Stimulated activated CD8-positive, alpha-beta memory T cell treated with anti-CD3 and anti-CD28 coated beads, Interleukin-4, amount 100 ng/mL, for 1 hour (primary cell): ENCODE measurements at places on chromosomes 4 and X.

GRCh38 chr4:128979934-128980333 is 113.4 kb downstream of the SCLT1 start:
- no peak for DNase-seq

DNA sequence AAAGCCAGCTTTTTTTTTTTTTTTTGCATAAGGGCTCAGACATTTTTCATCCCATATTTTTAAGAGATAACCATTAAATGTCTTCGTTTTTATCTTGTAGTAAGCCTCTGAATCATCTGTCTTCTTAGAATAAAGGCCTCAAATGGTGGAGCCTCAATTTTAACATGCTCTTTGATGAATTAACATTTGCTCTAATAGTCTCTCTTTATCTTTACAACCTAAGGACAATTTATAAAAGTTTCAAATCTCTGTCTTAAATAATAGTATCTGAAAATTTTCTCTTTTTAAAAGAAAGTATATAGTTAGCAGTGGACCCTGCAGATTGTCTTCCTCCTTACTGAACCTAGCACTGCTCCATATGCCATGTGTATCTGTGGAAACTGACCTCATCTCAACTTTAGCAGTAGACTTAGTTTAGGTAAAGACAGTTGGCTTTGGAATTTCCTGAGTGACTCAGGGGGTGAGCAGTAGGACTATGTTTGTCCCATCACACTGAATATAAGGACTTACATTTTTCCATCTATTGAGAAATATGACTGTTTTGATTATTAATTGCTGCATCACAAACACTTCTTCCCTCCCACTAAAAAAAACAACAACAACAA is 1658.0 kb downstream of the STIM2 start:
- DNase-seq: no peak

GRCh38 chr4:93743022-93743421 is 85.5 kb upstream of the ATOH1 start:
- DNase-seq: no peak

- DNase-seq: no peak
Measured at GRCh38 chrX:9664224-9664623, 101.4 kb downstream of the GPR143 start.

DNA sequence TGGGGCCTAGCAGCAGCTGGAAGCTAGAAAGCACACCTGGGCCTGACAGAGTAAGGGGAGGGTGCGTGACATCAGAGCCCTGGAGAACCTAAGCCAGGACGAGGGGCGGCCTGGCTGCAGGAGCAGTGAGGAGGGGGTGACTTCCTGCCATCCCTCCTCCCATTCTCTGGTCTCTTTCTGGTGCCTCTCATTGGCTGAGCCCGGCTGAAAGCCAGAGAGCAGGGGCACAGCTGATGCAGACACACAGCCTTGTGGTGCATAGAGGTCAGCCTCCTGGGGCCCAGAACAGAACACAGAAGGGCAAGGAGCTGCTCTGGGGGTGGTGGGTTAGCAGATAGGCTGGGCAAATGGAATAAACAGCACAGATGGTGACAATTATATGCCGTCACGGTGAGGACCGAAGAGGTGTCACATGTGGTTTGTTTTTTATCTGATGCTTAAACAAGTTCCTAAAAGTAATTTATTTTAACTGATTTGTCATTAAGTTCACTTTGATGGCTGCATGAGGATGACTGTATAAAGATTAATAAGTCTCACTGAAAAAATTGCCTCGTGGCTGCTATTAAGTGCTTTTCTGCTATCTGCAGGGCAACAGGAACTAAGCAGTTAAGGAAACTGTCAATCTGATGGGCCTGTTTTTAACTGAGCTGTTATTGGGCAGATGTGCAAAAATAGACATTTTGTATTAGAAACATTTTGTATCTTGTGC is 102.0 kb downstream of the FNIP2 start:
- no peak for DNase-seq

DNA sequence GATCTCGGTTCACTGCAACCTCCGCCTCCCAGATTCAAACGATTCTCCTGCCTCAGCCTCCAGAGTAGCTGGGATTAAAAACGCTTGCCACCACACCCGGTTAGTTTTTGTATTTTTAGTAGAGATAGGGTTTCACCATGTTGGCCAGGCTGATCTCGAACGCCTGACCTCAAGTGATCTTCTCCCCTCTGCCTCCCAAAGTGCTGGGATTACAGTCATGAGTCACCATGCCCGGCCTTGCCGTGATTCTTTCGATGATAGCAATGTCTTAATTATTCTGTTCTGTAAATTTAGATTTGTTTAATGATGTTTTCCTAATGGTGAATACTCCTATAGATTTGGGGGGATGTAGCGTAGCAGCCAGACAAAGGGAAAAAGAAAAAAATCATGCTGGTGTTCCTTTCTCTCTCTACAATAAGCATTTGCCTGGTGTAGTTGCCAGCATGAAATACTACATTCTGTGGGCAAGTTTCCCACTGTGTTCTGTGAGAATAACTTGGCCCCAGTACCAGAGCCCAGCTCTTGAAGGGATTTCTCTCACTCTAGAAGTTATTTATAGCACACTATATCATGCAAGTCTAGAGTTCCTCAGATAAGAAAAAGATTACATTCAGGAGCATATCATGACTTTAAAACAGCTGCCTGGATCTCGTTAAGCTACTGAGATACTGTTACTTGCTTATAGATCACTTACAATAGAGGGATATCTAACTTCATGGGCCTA is 15.4 kb downstream of the NIPAL1 start:
- DNase-seq: no peak

DNA sequence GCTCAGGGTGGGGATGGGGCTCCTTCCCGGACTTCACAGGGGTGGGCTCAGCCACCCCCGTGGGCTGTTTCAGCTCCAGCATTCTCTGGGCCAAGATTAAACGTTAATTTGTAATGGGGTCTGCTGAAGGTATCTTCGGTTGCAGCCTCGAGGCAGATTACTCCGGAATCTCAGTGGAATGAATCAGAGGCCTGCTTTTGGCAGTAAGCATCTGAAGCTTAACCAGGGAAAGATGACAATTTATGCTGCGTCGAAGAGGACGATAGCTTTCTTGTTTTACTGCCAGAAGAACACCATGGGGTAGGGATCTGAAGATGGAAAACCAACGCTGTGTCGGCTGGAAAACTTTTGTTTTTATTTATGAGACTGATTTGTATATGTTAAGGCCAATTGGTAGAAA is 129.2 kb upstream of the MSX1 start:
- no peak for DNase-seq

DNA sequence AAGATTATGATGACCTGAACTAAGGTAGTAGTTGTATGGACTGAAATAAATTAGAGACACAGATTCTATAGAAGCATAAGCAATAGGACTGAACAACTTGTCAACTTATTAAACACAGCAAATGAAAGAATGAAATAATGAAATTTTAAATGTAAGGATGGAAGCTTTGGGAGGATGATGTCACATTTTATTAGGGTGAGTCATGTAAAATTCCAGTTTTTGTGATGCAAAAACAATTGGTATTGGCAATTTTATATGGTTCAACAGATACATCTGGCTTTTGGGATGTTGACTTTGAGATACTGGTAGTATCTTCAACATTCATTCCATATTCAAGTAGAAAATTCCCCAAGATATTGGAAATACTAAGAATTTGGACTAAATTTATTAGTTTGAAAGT is 72.7 kb upstream of the IL15 start:
- DNase-seq: no peak

DNA sequence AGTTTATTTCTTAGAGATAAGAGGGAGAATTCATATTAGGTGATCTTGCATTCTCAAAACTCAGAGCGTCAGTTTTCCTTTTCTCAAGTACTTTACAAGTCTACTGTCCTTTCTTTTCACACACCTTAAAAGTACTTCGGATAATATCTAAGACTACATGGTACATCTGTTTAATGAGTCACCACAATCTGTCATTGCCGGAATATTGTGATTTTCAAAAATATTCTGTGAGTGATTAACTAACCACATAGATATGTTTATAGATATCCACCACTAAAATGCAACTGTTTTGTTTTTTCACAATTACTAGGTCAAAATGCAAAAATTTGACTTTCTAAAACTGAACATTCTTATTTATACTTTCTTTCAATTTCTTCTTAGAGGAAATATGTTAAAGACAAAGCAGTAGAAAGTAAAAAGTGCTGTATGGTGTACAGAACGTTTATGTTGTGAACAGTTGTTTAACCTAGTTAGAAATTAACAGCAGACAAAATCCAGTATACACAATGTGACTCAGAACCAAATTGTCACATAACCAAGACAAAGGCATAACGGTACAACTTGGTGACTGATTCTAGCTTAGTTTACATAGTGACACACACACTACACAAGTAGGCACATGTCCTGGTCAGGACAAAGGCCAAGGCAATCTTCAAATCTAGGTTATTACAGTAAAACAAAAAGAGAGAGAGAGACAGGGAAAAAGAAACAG is 482.9 kb downstream of the NAF1 start:
- no peak for DNase-seq

- no peak for DNase-seq
Measured at GRCh38 chr4:79396794-79397193, 11.2 kb downstream of the GK2 start.

DNA sequence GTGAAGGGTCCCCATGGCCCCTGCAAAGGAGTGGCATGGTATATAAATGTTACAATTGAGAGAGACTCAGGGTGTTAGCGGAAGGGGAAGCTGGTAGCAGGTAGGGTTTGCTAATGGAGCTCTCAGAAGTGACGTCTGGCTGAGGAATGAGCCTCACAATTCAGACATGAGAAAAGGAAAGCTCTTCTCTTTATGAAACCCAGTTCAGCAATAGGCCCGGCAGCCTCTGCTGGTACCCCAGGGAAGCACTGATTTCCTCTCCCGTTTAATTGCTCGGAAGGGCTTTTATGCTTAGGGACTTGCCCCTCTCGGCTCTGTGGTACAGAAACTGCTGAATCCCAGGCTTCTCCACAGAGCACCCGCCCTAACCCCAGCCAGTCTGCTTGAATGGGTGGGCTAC is 19.4 kb upstream of the AFAP1 start:
- no peak for DNase-seq

- DNase-seq: no peak
Measured at GRCh38 chrX:135024526-135024925, 2.2 kb upstream of the RTL8B start.

DNA sequence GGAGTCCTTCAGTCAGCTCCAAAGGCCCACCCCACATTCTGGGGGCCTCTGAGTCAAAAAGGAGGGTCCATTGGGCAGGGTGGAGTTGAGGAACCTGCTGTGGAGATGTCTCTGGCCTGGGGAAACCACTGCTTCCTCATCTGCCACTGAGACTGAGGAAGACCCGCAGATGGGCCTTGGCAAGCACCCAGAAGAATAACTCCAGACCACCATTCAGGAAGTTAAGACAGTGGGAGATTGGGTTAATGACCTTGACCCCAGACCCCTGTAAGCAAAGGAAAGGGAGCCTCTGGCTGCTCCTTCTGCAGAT is 8.1 kb upstream of the HSD17B10 start:
- no peak for DNase-seq

- no peak for DNase-seq
Measured at GRCh38 chr4:53267026-53267425, 98.8 kb downstream of the SCFD2 start.

- no peak for DNase-seq
Measured at GRCh38 chrX:13569479-13570260, at the start of gene EGFL6. EGFL6 (plus strand) TSS chrX:13569601; CDS start chrX:13569862, 261 bp downstream.

- DNase-seq: no peak
Measured at GRCh38 chrX:135639066-135639780, 74.2 kb upstream of the CT45A1 start.

DNA sequence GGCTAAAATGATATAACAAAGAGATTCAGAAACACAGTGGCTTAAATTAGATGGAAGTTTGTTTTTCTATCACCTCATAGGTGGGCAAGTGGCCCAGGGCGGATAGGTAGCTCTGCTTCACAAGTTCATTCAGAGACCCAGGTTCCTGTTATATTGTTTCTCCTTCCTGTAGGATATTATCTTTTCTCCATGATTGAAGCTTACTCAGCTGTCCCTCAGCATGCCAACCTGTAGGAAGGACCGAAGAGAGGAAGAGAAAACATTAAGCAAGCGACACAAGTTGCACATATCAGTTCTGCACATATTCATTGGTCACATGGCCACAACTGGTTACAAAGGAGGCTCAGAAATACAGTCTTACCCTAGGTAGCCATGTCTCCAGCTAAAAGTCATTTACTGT is 6.9 kb downstream of the KLHL5 start:
- no peak for DNase-seq

- DNase-seq: no peak
Measured at GRCh38 chr4:174377613-174378012, 93.9 kb downstream of the CEP44 start.

DNA sequence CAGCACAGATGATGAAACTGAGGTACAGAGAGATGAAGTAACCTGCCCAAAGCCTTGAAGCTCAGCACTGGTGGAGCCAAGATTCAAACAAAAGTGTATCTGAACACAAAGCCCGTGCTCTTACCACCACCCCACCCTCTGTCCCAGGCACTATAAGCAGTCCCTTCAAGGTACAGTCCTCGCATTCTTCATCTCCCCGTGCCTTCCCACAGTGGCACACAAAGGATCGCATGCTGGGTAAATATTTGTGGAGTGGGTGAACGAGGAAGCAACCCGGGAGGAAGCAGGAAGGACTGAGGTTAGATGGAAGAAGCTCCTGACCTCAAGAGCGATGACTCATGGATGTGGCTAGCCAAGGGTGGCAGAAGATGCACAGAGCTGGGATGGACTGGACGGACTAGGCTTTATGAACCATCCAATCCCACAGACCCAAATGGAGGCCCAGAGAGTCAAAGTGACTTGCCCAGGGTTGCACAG is 18.4 kb downstream of the IQSEC2 start:
- no peak for DNase-seq

GRCh38 chr4:7392438-7393421 is 42.0 kb downstream of the PSAPL1 start:
- DNase-seq: no peak

DNA sequence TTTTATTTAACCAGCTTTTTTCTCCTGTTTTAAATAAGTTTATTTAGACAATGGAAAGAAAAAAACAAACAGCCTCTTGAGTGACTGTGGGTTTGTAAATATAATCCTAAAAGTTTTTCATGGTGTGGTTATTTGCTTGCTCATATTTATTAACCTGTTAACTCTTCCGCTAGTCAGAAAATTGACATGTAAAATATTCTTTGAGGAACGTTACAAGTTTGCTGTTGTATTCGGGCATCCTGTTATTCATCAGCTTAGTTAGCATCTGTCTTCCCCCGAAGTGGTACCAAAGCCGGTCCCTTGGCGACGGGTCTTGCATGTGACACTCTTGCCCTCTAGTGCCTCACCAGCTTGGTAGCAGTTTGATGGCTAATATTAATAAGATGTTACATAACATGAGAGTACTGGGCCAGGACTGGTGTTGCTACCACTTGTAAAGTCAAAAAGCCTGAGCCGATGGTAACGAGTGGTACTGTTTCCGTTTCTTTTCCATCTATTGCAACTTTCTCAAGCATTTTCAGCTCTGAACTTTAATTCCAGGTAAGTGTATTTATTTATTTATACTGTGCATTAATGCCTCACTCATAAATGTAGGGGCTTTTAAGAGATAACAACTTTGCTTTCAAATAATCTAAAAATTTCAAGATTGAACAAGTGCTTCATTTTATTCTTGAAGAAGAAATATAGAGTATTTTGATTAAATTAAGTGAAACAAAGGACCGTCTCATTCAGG is at the start of gene NDST3:
Gene NDST3 (plus strand): TSS at position 434 of the 733 bp plus-strand sequence. CDS start 19,425 bp downstream, outside the sequence.
- DNase-seq: no peak
